HCT116 (cell line): ENCODE measurements at places on chromosomes 6 and 20. TPM values are rescaled to one million over a fixed set of nuclear protein-coding genes. Genes with fewer than 3 reads are reported as not detected.

ATF6B gene
- total RNA-seq = 63.9 TPM

- H3K4me3 ChIP-seq = no peak overlapping the region
- no peaks in the 10 kb centered on the region for H3K27me3 ChIP-seq
- no peak overlapping the region for H3K27ac ChIP-seq
- H3K4me1 ChIP-seq = no peaks in the 10 kb centered on the region
These were observed 12.1 kb downstream of the MICB start for GRCh38 chr6:31510007-31510406.

DNA sequence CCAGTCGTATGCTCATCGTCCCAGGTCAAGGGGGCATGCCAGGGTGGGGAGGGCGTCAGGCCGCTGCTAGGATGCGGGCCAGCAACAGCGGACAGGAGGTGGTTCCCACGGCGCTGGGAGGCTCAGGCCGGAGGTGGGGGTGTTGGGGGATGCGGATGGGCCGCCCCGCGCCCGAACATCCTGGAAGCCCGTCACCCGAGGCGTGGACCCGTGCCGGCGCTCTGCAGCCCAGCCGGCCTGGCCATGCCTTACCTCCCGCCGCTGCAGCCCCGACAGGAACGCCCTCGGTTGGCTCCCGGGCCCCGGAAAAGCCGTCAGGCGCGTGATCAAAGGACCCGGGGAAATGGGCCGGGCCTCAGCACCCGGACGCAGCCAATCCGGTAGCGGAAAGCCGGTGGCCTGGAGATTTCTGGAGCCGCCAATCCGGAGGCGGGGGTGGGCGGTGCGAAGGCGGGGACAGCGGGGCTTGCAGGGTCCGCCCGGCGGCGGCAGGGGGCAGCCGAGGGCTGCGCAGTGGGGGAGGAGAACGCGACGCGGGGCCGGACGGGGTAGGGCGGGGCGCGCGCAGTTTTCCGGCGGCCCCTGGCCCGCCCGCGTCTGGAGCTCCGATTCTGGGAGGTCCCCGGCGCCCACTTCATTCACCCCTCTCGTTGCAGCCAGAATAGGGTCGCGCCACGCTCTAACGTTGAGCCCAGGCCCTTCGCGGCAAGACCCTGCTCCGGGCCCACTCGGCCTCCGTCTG is at the start of gene SMIM29:
TSS of gene SMIM29 (minus strand) at position 280 of the 742 bp plus-strand sequence. CDS start 1,215 bp downstream, outside the sequence.
- peak within 1 kb of the TSS; percentile 95 for H3K27ac ChIP-seq
- no peaks in the 10 kb centered on the region for H3K27me3 ChIP-seq
- H3K4me3 ChIP-seq = peak within 1 kb of the TSS; percentile 87
- peaks cover 26% of the 10 kb centered on the region for H3K4me1 ChIP-seq
- DNase-seq = peak; percentile 89

PNPLA1 gene
- 0.10 TPM for total RNA-seq

ADGRG6 gene
- total RNA-seq = 67.9 TPM

- H3K27me3 ChIP-seq = no peaks in the 10 kb centered on the region
- H3K27ac ChIP-seq = no peak overlapping the region
- no peak for DNase-seq
- H3K4me3 ChIP-seq = no peak overlapping the region
These were observed 54.4 kb downstream of the RIPOR2 start for GRCh38 chr6:24881376-24881775.

DNA sequence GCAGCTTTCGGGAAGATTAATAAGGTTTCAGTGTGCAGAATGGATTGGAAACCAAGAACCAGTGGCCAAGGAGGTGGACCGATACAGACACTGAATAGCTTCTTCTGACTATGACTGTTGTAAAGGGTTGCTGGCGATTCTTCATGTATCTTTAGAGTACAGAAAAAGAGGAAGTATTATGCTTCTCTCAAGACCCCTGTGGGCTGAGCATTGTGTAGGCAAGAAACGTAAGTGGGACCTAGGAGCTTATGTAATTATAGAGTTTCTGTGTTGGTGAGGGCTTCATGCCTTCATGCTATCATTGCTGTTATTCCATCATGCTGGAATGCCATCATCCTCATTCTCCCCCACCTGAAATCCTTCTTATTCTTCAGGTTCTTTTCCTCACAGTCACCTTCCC is 105.4 kb upstream of the AKIRIN2 start:
- DNase-seq = no peak
- H3K36me3 ChIP-seq = no peaks in the 10 kb centered on the region
- H3K4me1 ChIP-seq = peaks cover 8% of the 10 kb centered on the region; the same call in 1 of the 2 replicates
- no peak overlapping the region for H3K4me3 ChIP-seq

DNA sequence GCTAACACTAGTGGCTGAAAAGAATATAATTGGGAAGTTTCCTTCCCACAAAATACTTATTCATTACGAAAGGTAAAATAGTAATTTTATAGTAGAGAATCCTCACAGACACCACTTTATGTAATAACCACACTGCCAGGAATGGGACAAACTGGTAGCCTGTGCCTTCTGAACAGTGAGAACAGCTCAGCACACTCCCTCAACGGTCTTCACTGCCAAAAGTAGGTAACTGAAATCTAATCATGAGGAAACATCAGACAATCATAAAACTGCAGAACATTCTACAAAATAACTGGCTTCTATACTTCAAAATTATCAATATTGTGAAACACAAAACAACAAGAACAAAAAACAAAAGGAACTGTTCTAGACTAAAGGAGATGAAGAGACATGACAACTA is 44.1 kb downstream of the NUP153 start:
- peaks cover 52% of the 10 kb centered on the region for H3K36me3 ChIP-seq
- no peak overlapping the region for H3K4me3 ChIP-seq
- DNase-seq = no peak
- H3K27ac ChIP-seq = no peak overlapping the region
- H3K4me1 ChIP-seq = no peaks in the 10 kb centered on the region

- H3K27ac ChIP-seq = no peak overlapping the region
- no peak for DNase-seq
- H3K4me1 ChIP-seq = no peaks in the 10 kb centered on the region
- H3K36me3 ChIP-seq = no peaks in the 10 kb centered on the region
- H3K4me3 ChIP-seq = no peak overlapping the region
- H3K27me3 ChIP-seq = no peaks in the 10 kb centered on the region
These were observed 873.5 kb downstream of the EPHA7 start for GRCh38 chr6:92545861-92546260.

GRCh38 chr20:20363799-20364592 is 3.9 kb upstream of the INSM1 start:
- DNase-seq = no peak
- H3K4me3 ChIP-seq = no peak overlapping the region
- no peaks in the 10 kb centered on the region for H3K36me3 ChIP-seq
- H3K27me3 ChIP-seq = peaks cover 19% of the 10 kb centered on the region

DNA sequence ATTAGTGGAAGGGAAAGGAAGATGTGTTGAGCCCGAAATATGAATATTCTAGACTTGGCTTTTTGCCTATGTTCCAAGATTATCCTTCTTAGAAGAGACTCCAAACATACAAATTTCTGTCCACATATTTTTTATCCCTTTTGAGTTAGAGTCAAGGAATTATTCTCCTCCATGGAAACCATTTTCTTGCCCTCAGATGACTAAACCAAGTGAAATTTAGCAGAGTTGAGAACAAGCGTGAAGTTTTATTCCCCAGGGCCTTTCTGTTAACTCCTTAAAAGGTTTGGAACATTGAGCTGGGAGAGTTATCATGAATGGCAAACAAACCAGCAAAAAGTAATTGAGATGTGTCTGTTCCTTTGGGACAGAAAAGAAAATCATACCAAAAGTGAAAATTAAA is 286.1 kb upstream of the PLCB4 start:
- no peaks in the 10 kb centered on the region for H3K36me3 ChIP-seq
- no peaks in the 10 kb centered on the region for H3K4me1 ChIP-seq
- H3K4me3 ChIP-seq = no peak overlapping the region
- no peak overlapping the region for H3K27ac ChIP-seq
- no peaks in the 10 kb centered on the region for H3K27me3 ChIP-seq

CDH4 gene
- total RNA-seq = not detected

- DNase-seq = no peak
- no peak overlapping the region for H3K4me3 ChIP-seq
- H3K36me3 ChIP-seq = no peaks in the 10 kb centered on the region
These were observed 228.8 kb downstream of the ARID1B start for GRCh38 chr6:157005940-157006339.

GRCh38 chr6:94071835-94072234 is 652.5 kb upstream of the EPHA7 start:
- H3K4me3 ChIP-seq = no peak overlapping the region
- no peaks in the 10 kb centered on the region for H3K36me3 ChIP-seq
- no peaks in the 10 kb centered on the region for H3K27me3 ChIP-seq
- no peaks in the 10 kb centered on the region for H3K4me1 ChIP-seq
- no peak overlapping the region for H3K27ac ChIP-seq

- H3K4me1 ChIP-seq = peaks cover 5% of the 10 kb centered on the region
- DNase-seq = peak; percentile 47
- no peaks in the 10 kb centered on the region for H3K27me3 ChIP-seq
- peak overlapping the region; percentile 16; the same call in 1 of the 2 replicates for H3K4me3 ChIP-seq
- no peaks in the 10 kb centered on the region for H3K36me3 ChIP-seq
These were observed 291.8 kb downstream of the BMP7 start for GRCh38 chr20:56974499-56975250.

LY6G6F gene
- not detected for total RNA-seq

SMOC2 gene
- 0.42 TPM for total RNA-seq

GRCh38 chr6:151098166-151098565 is 141.6 kb upstream of the AKAP12 start:
- peaks cover 26% of the 10 kb centered on the region for H3K4me1 ChIP-seq
- H3K4me3 ChIP-seq = no peak overlapping the region
- no peaks in the 10 kb centered on the region for H3K27me3 ChIP-seq

SEC23B gene
- 85.8 TPM for total RNA-seq
